ENCODE measurements at places on chromosomes 2 and 18. TPM values are rescaled to one million over a fixed set of nuclear protein-coding genes. Genes with fewer than 3 reads are reported as not detected.

The MC5R gene
- total RNA-seq: not detected

The CREB1 gene
- 31.1 TPM for total RNA-seq

The ABCB11 gene
- not detected for total RNA-seq

The HOXD12 gene
- total RNA-seq: not detected

The HOXD13 gene
- total RNA-seq: not detected

The KCNK3 gene
- total RNA-seq: 13.0 TPM

The PDE1A gene
- 10.5 TPM for total RNA-seq

The STON1 gene
- total RNA-seq: 198 TPM

The DHX57 gene
- 12.2 TPM for total RNA-seq

The CNTNAP5 gene
- total RNA-seq: not detected

The SCN9A gene
- 7.8 TPM for total RNA-seq

The DOCK10 gene
- total RNA-seq: 11.6 TPM

The LYPD6 gene
- total RNA-seq: 1.2 TPM

The SCYGR4 gene
- total RNA-seq: not detected

The POMC gene
- total RNA-seq: 8.7 TPM

The STPG4 gene
- not detected for total RNA-seq

The OTOF gene
- 0.42 TPM for total RNA-seq

The NEB gene
- total RNA-seq: 0.23 TPM

The CRYBA2 gene
- total RNA-seq: not detected

The EIF4E2 gene
- 55.8 TPM for total RNA-seq

The IGFBP5 gene
- total RNA-seq: 634 TPM

The COL4A4 gene
- total RNA-seq: 7.0 TPM

The MC2R gene
- total RNA-seq: not detected

The REG3G gene
- total RNA-seq: not detected

The RAB11FIP5 gene
- 17.0 TPM for total RNA-seq

The RESP18 gene
- total RNA-seq: not detected

The PLB1 gene
- total RNA-seq: 8.8 TPM

The QPCT gene
- total RNA-seq: 4.0 TPM

The RGPD8 gene
- total RNA-seq: 11.6 TPM

The ZEB2 gene
- total RNA-seq: 41.2 TPM

The CLASP1 gene
- total RNA-seq: 67.7 TPM

The PNO1 gene
- total RNA-seq: 27.3 TPM

The PROKR1 gene
- not detected for total RNA-seq

The SIX3 gene
- 0.11 TPM for total RNA-seq

The VSNL1 gene
- total RNA-seq: 4.6 TPM

The TFCP2L1 gene
- 1.6 TPM for total RNA-seq

The REEP1 gene
- total RNA-seq: 73.5 TPM

The CROCC2 gene
- total RNA-seq: not detected

The HOXD9 gene
- 0.98 TPM for total RNA-seq

The TMEM169 gene
- 0.52 TPM for total RNA-seq

The B4GALT6 gene
- 4.5 TPM for total RNA-seq

The NIFK gene
- total RNA-seq: 56.5 TPM

The CDKL4 gene
- total RNA-seq: 3.7 TPM

The TUBA3E gene
- total RNA-seq: not detected

The XIRP2 gene
- not detected for total RNA-seq

The SERPINB10 gene
- 2.3 TPM for total RNA-seq

The TEX44 gene
- not detected for total RNA-seq

The CAPN14 gene
- 0.42 TPM for total RNA-seq

The EGR4 gene
- not detected for total RNA-seq

The SERPINB11 gene
- not detected for total RNA-seq

The PAX8 gene
- total RNA-seq: 2.1 TPM

The GYPC gene
- 197 TPM for total RNA-seq

The SAG gene
- total RNA-seq: not detected

The GMCL1 gene
- 13.7 TPM for total RNA-seq

The EMILIN2 gene
- 10.8 TPM for total RNA-seq

The DLX2 gene
- not detected for total RNA-seq
